ENCODE measurements at places on chromosomes 4 and X.

DNA sequence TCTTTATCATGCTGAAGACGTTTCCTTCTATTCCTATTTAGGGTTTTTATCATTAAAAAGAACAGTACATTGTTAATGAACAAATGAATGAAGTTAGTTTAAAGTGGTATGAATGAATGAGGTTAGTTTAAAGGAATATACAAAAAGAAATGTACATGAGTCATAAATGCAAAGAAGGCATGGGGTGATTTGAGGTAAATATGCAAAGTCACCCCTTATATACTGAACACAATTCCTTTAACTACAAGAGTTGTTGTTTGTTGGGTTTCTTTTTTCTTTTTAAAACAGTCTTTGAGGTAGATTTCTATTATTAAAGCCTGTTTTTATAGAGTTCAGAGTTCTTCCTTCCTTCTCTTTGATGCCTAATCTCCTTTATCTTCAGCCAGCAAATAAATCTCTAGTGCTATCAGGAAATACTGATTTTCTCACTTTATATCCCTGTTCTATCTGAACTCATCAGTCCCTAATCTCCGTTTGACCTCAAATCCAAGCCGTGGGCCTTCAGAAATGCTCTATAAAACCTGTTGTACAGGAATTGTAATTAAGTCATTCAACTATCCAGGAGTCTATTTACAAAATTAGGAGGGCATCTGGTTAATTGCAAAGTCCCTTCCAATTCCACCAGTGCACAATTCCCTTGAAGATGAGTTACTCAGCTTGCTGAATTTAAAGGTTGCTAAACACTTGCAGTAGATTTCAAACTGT is 31.6 kb upstream of the ABCG2 start:
- no peak for DNase-seq

DNA sequence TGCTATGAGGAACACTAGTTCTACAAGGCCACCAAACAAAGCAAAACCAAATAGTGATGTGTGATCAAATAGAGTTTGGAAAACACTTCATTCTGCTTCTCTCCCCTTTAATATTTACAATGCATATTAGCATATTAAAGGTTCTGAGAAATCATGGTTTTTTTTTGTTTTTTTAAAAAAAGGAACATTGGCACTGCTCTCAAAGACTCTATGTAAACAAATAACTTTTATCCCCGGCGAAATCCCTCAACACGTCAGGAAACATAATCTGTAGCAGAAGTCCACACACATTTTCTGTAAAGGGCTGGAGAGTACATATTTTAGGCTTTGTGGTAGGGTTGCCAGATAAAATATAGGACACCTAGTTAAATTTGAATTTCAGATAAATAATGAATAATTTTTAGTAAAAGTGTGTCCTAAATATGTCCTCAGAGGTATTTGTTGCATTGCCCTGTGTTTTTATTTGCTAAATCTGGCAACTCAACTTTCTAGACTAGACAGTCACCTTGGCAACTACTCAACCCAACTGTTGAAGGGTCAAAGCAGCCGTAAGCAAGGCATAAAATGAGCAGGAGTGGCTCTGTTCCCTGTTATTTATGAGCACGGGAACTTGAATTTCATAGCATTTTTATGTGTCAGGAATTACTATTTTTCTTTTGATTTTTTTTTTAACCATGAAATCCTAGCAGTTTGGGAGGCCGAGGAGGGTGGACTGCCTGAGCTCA is 8.6 kb downstream of the SPATA4 start:
- no peak for DNase-seq

- DNase-seq: no peak
These were observed 149.5 kb downstream of the SHROOM3 start for GRCh38 chr4:76584241-76585152.

GRCh38 chr4:67332627-67333026 is 212.7 kb downstream of the CENPC start:
- DNase-seq: no peak

DNA sequence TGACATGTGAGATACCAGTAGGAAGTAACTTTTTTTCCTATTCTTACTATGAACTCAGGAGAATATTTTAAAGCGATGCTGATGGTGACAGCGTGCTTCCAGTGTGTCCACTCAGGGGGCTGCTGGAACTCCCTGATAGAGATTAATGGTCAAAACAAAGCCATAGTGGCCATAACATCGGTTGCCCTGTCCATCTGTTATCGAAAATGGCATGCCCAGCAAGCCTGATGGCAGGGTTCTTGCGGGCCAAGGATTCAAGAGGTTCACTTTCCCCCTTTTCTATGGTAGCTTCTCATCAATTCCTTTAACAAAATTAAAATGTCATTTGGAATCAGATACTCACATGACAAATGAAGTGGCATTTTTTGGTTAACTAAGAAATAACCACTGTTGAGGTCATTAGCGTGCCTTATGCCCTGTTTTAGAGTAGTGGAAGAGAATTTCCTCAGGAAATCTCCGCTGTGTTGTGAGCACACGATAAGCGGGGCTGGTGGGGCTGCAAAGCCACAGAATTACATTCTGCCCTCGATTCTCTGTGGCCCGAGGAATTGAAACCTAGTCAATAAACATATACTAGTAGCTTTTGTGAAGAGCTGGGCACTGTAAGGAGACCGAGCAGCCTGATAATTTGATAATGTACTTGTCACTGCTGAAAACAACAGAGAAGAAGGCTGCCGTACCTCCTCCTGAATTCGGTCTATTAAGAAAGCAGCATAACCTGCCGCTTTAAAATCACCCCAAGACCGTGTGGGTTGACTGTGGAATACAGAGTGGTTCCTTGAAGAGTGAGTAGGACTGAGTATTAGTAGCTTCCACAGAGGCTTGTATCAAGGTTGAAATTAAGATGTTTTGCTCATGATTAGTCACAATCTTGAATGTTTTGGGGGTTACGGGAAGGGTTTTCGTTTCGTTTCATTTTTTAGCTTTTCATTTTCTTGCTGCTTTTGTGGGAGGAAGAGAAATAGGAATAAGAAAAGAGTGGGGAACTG is 46.7 kb downstream of the PTCHD1 start:
- no peak for DNase-seq

GRCh38 chr4:15936495-15936894 is 2.0 kb downstream of the FGFBP1 start:
- DNase-seq: no peak

GRCh38 chrX:77434962-77435361 is 12.2 kb upstream of the FGF16 start:
- DNase-seq: no peak

DNA sequence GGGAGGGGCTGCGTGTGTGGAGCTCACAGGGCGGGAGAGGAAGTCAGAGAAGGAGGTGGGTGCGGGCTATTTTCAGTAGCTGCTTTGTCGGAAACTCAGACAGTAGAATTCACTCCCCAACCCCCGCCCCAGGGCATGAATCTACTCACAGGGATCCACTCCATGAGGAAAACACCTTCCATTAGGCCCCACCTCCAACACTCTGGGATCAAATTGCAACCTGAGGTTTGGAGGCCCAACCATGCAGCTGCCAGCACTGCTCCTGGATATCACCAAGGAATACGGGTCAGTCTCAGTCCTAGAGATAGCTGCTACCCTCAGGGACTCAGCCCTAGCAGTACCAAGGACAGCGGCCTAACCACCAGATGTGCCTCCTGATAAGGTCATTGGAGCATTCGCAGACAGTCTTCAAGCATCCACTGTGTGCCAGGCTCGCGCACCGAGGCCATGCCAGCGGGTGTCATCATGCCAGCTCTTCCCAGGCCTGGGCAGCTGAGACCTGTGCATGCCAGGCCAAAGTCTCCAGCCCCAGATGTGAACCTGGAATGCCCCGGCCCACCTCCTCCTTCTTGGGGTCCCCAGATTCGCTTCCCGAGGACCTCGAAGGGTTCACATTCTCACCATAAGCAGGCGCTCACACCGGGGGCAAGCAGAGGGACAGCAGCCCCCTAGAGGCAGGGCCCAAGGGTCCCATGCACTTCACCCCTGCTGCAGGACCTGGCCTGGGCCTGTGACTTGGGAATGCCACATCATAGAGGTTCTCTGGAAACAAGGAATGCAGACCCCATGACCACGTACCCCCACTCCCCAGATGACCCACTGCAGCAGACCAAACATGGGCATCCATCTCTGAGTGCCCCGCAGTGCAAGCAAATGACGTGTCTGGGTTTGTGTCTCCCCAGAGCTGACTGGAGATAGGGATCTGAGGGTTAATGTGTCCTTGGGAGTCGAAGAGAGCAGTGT is 102.3 kb downstream of the ADRA2C start:
- no peak for DNase-seq

DNA sequence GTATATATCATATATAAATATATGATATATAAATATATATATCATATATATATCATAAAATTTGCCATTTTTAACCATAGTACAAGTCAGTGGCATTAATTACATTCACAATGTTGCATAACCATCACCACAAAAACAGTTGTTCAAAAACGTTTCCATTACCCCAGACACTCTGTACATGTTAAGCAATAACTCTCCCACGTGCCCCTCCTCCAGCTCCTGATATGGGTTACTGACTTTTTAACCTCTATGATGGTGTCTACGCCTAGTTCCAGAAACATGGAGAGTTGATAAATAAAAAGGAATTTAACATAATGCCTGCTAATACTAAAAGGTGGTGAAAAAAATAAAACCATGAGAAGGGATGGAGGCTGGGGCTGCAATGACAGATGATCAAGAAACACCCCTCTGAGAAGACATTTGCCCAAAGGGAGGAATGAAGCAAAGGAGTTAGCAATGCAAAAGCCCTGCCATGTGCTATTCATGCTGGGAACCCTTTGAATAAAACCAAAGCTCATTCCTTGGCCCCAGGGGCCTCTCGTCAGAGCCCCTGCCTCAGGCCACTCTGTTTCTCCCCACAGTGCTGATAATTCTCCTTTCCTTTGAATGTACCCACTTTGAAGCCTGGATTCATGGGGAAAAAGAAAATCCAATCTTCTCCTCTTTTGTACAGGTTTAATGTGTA is 144.3 kb downstream of the NWD2 start:
- DNase-seq: no peak

DNA sequence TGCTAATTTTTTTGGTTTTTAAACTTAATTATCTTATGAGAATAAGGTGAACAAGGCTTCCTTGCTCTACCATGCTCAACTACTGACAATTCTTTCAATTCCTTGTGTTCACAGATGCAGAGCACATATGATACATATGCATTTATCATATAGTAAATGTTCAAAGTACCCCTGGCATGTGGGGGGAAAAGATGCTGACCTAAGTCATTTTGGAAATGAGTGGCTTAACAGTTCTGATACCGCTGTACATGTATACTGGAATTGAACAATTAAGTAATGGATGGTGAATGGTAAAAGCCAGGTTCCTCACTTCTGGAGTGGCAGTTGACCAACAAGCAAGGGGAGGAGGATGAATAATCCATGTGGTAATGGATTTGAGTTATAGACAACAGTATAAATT is 149.6 kb downstream of the NAF1 start:
- DNase-seq: no peak

- no peak for DNase-seq
These were observed 6.9 kb upstream of the HELT start for GRCh38 chr4:185011408-185011807.

- DNase-seq: no peak
These were observed 17.5 kb downstream of the CFAP99 start for GRCh38 chr4:2436301-2436700.

DNA sequence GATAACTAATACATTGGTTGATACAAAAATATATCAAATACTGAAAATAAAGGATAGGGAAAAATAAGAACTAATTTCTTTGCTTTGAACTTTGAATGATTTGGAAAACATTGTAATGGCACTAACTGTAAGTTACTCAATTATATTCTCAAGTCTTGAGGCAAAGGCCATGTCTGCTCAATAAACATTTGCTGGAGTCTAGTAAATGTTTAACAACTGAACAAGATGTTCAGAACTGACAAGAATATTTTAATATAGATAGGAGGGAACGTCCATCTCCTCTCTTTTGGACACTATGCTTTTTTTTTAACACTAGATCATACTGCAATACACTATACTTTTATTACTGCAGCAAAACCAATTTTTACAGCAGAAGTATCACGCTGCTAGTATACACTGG is 76.2 kb downstream of the PRSS12 start:
- DNase-seq: no peak

DNA sequence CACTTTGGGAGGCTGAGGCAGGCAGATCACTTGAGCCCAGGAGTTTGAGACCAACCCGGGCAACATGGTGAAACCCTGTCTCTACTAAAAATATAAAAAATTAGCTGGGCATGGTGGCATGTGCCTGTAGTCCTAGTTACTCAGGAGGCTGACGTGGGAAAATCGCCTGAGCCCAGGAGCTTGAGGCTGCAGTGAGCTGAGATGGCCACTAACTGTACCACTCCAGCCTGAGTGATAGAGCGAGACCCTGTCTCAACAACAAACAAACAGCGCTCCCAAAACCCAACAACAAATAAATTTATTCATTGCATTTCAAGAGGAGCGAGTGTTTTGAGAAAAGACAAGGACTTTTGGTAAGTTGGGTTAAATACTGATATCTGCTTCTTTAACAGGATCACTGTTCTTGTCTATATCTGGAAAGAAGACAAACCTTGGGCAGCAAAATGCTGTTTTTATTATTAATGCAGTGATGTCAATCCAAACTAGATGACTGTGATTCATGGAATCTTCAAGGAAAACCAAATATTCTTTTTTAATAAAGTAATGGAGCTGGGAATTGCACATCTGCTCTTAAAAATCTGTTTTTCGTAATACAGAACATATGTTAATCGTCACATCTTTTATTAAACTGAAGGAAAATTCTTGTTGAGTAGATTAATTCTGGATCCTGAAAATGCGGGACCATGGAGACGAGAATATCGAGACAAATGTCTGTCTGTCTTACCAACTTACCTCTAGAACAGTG is 90.8 kb upstream of the LIMCH1 start:
- DNase-seq: no peak

DNA sequence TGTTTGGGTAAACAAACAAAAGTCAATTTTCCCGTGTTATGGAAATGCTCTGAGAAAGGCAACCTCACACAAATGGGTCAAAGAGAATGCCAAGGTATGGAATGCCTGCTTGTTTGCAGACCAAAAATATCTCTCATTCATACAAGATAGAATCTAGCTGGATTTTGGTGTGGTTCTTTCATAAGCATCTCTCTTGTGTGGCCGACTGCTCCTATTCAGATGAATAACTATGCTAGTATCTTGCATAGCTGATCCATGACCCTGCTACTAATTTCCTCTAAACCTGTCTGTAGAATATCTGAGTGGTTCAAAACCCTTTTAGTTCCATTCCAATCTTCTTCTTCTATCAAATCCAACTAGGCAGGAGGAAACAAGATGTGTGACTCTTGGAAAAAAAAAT is 28.2 kb upstream of the SORBS2 start:
- DNase-seq: no peak

DNA sequence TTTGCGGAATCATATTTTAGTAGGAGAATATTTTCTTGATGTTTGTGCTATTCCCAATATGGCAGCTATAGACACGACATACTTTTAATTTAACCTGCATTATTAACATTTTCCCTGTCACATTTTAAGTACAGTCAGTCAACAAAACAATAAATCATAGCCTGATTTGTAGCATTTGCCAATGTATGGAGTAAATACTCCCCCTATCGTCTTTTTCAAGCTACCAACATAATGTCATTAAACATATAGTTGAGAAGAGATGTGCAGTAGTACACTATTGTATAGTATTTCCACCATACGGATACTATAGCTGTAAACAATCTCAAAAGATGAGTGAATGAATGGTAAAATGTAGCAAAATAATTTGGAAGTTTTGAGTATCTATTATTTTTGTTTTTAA is 303.7 kb upstream of the MAGEB2 start:
- no peak for DNase-seq
